Activated B cell treated with CpG ODN at 0.5 μM for 24 hours (primary cell): ENCODE measurements at places on chromosomes 7 and 10. TPM values are rescaled to one million over a fixed set of nuclear protein-coding genes. Genes with fewer than 3 reads are reported as not detected.

AKR1B15 gene
- not detected in 2 replicates for total RNA-seq

PNLIPRP1 gene
- not detected in 2 replicates for total RNA-seq

AIMP2 gene
- total RNA-seq = 37.1 and 37.8 TPM in 2 replicates

MMD2 gene
- total RNA-seq = not detected in 2 replicates

BAG3 gene
- total RNA-seq = 4.3 and 4.7 TPM in 2 replicates

LIPK gene
- total RNA-seq = not detected in 2 replicates

HSPA12A gene
- total RNA-seq = 4.0 and 5.1 TPM in 2 replicates

CREB5 gene
- total RNA-seq = 0.42 and 0.80 TPM in 2 replicates

HDAC9 gene
- 136 and 149 TPM in 2 replicates for total RNA-seq

HIPK2 gene
- total RNA-seq = 21.1 and 23.0 TPM in 2 replicates

SRRM3 gene
- total RNA-seq = not detected in 2 replicates

SH2D4B gene
- 0.07 TPM in 1 of 2 replicates, not detected in the other for total RNA-seq

DHX32 gene
- total RNA-seq = 15.5 and 16.4 TPM in 2 replicates

ALDH18A1 gene
- total RNA-seq = 45.9 and 53.0 TPM in 2 replicates

SSBP1 gene
- 122 and 146 TPM in 2 replicates for total RNA-seq

PLCE1 gene
- total RNA-seq = not detected in 2 replicates

TCF7L2 gene
- total RNA-seq = 0.71 and 2.2 TPM in 2 replicates

PHKG1 gene
- 2.0 and 3.4 TPM in 2 replicates for total RNA-seq

SMO gene
- 0.66 and 1.8 TPM in 2 replicates for total RNA-seq

NUDT5 gene
- 53.2 and 57.3 TPM in 2 replicates for total RNA-seq

STEAP1B gene
- 96.4 and 117 TPM in 2 replicates for total RNA-seq

ARMC10 gene
- total RNA-seq = 24.9 and 26.7 TPM in 2 replicates

GLCCI1 gene
- total RNA-seq = 32.4 and 37.4 TPM in 2 replicates

NUTM2A gene
- total RNA-seq = 1.0 and 1.3 TPM in 2 replicates

NUP42 gene
- 39.2 and 50.6 TPM in 2 replicates for total RNA-seq

MALRD1 gene
- not detected in 2 replicates for total RNA-seq

NPSR1 gene
- not detected in 2 replicates for total RNA-seq

ODAD2 gene
- not detected in 2 replicates for total RNA-seq

PPP1R17 gene
- not detected in 2 replicates for total RNA-seq

CYP3A7 gene
- not detected in 2 replicates for total RNA-seq

TMEM178B gene
- total RNA-seq = 0.17 and 0.49 TPM in 2 replicates

STAMBPL1 gene
- 38.7 and 44.5 TPM in 2 replicates for total RNA-seq

GNG11 gene
- total RNA-seq = 2.4 and 2.6 TPM in 2 replicates

DGKI gene
- not detected in 2 replicates for total RNA-seq

SLC16A12 gene
- not detected in 2 replicates for total RNA-seq

NKX1-2 gene
- not detected in 2 replicates for total RNA-seq

GRID2IP gene
- 0.93 and 1.3 TPM in 2 replicates for total RNA-seq
